IPS DF 19.7 (cell line): ENCODE measurements at places on chromosomes 3 and 15.

- DNase-seq, result no peak
Measured at GRCh38 chr15:70101459-70102113, 3.9 kb upstream of the TLE3 start.

DNA sequence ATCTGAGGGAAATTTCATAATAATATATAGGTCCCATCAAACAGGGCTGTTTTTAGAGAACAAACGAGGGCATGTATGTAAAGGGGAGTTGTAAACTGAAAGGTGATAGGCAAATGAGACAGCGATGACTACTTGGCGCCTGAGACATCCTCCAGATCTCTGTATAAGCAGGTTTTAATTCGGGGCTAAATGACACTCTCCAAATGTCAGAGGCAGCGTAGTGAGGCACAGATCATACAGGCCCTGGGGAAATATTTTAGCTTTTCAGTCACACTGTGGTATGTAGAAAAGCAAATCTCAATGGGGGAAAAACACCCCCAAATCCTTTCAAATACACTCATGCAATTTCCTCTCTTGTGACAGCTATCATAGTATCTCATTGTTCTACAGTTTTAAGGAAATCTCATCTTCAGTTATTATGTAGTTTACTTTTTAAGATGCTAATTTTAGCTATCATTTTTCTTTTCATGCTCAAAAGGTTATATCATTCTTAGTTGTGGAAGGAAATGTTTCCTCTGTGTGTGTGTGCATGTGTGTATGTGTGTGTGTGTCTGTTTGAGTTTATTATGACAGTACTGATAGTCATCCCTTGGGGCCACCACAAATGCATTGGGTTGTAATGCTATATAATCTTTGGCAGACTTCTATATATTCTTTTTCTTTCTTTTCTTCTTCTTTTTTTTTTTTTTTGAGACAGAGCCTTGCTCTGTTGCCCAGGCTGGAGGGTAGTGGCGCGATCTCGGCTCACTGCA is 1.1 kb downstream of the TPRG1 start:
- no peak for DNase-seq

DNA sequence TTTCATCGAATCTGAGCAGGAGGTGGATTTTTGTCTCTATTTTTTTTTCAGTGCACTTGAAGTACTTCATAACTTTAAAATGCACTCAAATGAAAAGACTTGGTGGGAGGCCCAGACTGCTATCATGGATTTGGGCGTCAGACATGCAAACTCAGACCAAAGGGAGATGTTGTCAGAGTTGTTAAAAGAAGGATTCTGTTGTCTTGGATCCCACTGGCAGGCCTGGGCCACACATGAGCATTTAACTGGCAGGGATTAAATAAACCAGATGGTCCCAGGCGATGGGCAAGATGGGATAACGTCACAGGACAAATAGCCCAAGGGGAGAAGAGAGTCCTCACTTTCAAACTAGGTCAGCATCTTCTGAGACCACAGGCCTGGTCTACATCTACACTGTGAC is 15.4 kb downstream of the RTP1 start:
- DNase-seq, result no peak

- no peak for DNase-seq
Measured at GRCh38 chr3:185250247-185250646, 3.6 kb downstream of the EHHADH start.

DNA sequence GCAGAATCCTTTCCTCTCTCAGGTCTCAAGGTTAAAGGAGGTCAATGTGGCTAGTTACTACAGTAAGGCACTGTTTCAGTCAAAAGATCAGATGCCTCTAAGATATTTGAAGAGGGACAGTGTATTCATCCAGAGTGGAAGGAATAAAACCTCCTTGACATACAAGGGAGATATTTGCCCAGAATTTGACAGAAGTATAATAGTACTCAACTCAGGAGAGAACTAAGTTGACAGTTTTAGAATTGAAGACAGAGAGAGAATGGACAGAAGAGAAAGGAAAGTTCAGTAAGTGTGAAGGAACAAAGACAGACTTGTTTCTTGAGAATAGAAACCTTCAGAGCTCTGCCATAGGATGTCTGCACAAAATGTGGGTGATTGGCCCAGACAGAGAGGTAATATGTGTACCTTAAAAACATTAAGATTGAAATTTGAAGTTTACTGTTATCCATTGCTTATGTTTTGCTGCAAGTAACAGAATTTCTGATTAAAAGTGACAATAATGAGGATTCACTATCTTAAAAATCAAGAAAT is 507.1 kb downstream of the IGSF11 start:
- no peak for DNase-seq

DNA sequence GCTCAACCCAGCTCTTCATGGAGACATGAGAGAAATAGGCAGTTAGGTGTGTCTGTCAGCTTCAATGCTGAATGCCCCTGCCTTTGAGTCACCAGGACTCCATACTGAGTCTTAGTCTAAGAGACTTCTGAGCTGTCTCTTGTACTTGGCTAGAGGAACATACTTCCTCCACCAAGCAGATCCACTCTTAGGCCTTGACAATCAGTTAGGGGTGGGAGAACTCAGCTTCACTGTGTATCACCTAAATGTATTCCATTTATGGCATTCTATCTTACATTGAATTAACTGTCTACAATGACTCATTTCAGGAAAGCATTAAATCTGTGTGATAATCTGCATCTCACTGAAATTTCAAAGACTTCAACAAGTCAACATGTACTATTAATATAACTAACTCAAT is 66.0 kb downstream of the STAC start:
- no peak for DNase-seq

GRCh38 chr3:146187334-146187950 is 26.5 kb upstream of the PLOD2 start:
- no peak for DNase-seq
